Glutamatergic neuron (in vitro differentiated cells): ENCODE measurements at places on chromosomes 2 and 18. TPM values are rescaled to one million over a fixed set of nuclear protein-coding genes. Genes with fewer than 3 reads are reported as not detected.

- peaks cover 11% of the 10 kb centered on the region for H3K27me3 ChIP-seq
- DNase-seq = no peak
- H3K4me1 ChIP-seq = peaks cover 5% of the 10 kb centered on the region
- H3K4me3 ChIP-seq = no peak overlapping the region
- no peak overlapping the region for H3K27ac ChIP-seq
- no peaks in the 10 kb centered on the region for H3K36me3 ChIP-seq
Measured at GRCh38 chr2:216603010-216603883, 30.0 kb upstream of the IGFBP2 start.

GRCh38 chr2:217433522-217433921 is 569.3 kb downstream of the TNS1 start:
- H3K27me3 ChIP-seq = no peaks in the 10 kb centered on the region
- H3K4me3 ChIP-seq = peak overlapping the region; percentile 64
- H3K36me3 ChIP-seq = no peaks in the 10 kb centered on the region
- peaks cover 36% of the 10 kb centered on the region for H3K4me1 ChIP-seq
- peak overlapping the region; percentile 92 for H3K27ac ChIP-seq

Gene NCKAP5
- 0.20 TPM for total RNA-seq

DNA sequence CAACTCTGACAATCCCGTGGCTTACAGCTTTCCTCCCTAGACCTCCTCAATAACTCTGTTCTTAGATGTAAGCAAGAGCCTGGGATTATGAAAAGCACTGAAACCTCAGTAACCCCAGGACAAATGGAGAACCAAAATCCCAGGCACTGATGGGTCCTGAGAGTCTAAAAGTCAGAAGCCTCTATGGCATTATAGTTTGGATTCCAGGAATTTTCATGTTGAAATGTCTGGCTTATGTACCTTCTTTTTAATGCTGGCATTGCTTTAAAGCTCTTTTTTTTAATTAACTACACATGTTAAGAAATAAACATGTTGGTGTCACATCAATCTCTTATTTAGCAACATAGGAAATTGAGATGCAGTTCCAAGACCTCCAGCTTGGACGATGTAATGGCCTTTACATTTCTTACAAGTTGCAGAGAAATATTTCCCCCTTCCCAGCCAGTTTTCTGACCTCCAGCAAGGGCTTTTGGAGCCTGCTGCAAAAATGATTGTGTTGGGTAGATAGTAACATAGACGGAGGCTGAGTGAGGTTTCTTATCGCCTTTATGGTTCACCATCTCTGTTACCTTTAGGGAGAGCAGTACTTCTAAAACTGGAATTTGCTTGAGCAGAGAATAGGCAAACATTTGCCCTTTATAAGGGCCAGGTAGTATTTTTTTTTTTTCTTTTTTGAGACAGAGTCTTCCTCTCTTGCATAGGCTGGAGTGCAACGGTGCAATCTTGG is 84.8 kb upstream of the RASGRP3 start:
- H3K27me3 ChIP-seq = peaks cover 4% of the 10 kb centered on the region
- H3K4me3 ChIP-seq = no peak overlapping the region
- no peak overlapping the region for H3K27ac ChIP-seq

Gene POMC
- total RNA-seq = 0.29 TPM

GRCh38 chr18:35497027-35497369 is 762 bp downstream of the INO80C start:
- peaks cover 30% of the 10 kb centered on the region for H3K4me1 ChIP-seq
- H3K27ac ChIP-seq = peak overlapping the region; percentile 97
- DNase-seq = no peak

DNA sequence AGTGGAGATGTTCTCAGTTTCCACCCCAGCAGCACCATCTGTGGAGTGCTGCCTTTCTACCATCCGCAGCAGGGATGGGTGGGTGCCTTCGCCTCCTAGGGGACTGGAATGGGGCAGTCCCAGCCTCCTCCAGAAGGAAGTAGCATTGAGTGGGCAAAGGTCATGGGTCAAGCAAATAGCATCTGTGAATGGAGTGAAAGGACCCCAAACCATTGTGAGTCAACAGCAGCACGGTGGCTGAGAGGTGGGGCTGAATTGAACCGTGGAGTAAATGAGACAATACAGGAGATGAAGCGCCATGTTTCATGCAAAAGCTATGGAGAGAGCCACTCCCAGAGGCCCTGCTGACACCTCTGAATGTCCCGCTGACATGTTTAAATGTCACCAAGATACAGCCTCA is 9.7 kb downstream of the GPR55 start:
- H3K36me3 ChIP-seq = peaks cover 5% of the 10 kb centered on the region
- no peaks in the 10 kb centered on the region for H3K27me3 ChIP-seq
- no peak overlapping the region for H3K4me3 ChIP-seq
- no peak overlapping the region for H3K27ac ChIP-seq
- H3K4me1 ChIP-seq = no peaks in the 10 kb centered on the region

DNA sequence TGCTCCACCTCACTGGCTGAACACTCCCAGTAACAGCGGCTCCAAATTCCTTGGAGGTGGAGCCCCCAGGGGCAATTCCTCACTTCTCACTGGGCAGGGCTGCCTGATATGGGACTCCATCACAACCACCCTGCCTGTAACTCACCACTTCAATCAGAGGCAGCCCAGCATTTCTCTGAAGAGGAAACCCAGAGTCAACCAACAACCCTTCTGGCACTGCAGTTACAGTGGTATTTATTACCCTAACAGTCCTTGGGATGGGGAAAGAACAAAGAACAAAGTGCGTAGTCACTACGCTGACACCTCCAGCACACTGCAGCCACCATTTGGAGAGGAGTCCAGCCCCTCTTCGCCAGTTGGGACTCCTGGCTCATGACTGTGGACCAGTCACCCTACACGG is 85.7 kb upstream of the GALNT13 start:
- H3K36me3 ChIP-seq = no peaks in the 10 kb centered on the region
- H3K27ac ChIP-seq = no peak overlapping the region
- no peak overlapping the region for H3K4me3 ChIP-seq

Gene C2orf80
- total RNA-seq = not detected

Gene ADGRF3
- total RNA-seq = 0.54 TPM

DNA sequence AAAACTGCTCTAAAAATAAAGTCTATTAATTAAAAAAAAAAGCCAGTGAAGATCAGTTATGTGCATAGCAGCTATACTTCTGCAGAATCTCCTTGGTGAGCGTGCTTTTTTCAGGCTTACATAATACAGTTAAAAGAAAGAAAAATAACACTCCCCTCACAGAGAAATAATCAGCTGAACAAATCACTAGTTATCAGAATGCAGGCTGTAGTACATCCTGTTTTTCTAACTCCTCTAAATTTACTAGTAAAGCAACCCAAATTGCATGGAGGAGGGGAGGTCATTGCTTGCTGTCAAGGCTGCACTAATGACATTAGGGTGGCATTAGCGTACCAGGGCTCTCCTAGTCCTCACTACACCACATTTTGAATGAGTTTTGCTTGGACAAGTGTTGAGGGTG is 192.2 kb downstream of the PLCL1 start:
- H3K27me3 ChIP-seq = peaks cover 4% of the 10 kb centered on the region
- H3K36me3 ChIP-seq = no peaks in the 10 kb centered on the region
- no peaks in the 10 kb centered on the region for H3K4me1 ChIP-seq
- no peak overlapping the region for H3K27ac ChIP-seq
- no peak overlapping the region for H3K4me3 ChIP-seq

Gene ATF2
- 91.3 TPM for total RNA-seq

GRCh38 chr2:180705551-180705950 is 274.9 kb upstream of the UBE2E3 start:
- no peaks in the 10 kb centered on the region for H3K36me3 ChIP-seq
- H3K27me3 ChIP-seq = no peaks in the 10 kb centered on the region
- no peak for DNase-seq
- no peak overlapping the region for H3K27ac ChIP-seq

- no peaks in the 10 kb centered on the region for H3K27me3 ChIP-seq
- no peaks in the 10 kb centered on the region for H3K36me3 ChIP-seq
- peaks cover 6% of the 10 kb centered on the region for H3K4me1 ChIP-seq
- DNase-seq = no peak
Measured at GRCh38 chr18:26386002-26386401, 159.8 kb downstream of the TAF4B start.

GRCh38 chr2:117126656-117127055 is 687.8 kb upstream of the DDX18 start:
- peaks cover 2% of the 10 kb centered on the region for H3K27me3 ChIP-seq
- no peak overlapping the region for H3K27ac ChIP-seq
- DNase-seq = no peak
- no peak overlapping the region for H3K4me3 ChIP-seq

GRCh38 chr2:212913640-212914306 is 237.6 kb downstream of the IKZF2 start:
- no peaks in the 10 kb centered on the region for H3K27me3 ChIP-seq
- no peaks in the 10 kb centered on the region for H3K4me1 ChIP-seq
- no peak overlapping the region for H3K27ac ChIP-seq
- no peak for DNase-seq

DNA sequence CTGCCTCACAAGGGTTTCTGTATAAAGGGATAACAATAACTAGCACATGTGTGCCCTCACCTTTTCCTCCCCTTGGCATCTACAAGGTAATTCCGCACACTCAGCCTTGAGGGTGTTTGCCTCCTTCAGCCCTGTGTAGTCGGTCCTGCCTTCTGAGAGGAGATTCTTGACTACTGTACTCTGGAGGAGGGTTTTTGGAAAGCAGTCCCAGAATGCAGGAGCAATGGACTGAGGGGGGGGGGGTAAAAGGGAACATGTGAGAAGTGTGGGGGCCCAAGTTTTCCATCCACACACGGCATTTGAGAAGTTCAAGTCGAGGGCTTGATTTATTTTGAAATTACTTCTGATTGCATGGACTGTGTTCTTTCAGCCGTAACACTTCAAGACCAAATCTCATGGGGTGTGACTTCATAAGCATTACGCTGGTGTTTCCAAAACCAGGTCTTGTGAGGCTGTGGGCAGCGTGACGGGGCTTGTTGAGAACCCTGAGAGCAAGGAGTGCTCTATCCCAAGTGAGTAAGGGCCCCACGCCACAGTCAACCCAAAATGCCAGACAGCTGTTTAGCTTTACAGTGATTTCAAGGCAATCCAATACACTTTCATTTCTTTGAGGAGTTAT is 198.7 kb upstream of the MEIS1 start:
- H3K27ac ChIP-seq = no peak overlapping the region
- H3K36me3 ChIP-seq = no peaks in the 10 kb centered on the region
- DNase-seq = no peak
- no peak overlapping the region for H3K4me3 ChIP-seq

Gene ACP1
- 86.1 TPM for total RNA-seq

DNA sequence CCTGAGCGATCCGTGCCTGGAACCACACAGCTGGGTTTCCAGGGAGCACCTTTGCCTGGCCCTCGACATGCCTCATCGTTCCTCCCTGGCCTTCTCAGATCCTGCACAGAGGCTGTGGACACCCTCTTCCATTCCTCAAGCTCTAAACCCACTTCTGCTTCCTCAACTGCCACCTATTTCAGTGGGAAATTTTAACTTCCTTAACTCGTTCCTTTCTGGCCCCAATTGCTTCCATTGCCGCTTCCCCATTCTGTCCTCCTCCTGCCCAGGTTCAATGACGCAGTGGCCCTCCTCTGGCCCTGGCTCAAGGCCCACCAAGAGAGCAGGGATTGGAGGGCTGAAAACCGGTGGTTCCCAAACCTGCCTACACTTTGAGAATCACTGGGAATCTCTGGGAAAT is 4.8 kb upstream of the B3GNT7 start:
- H3K36me3 ChIP-seq = no peaks in the 10 kb centered on the region
- no peak overlapping the region for H3K4me3 ChIP-seq
- H3K27ac ChIP-seq = no peak overlapping the region
- H3K4me1 ChIP-seq = no peaks in the 10 kb centered on the region

- no peaks in the 10 kb centered on the region for H3K36me3 ChIP-seq
- H3K27ac ChIP-seq = no peak overlapping the region
- DNase-seq = no peak
- H3K4me1 ChIP-seq = no peaks in the 10 kb centered on the region
- peaks cover 2% of the 10 kb centered on the region for H3K27me3 ChIP-seq
Measured at GRCh38 chr2:84805250-84805958, 75.5 kb downstream of the TRABD2A start.

Gene EMILIN2
- total RNA-seq = 4.1 TPM

Gene PLGLB1
- 5.4 TPM for total RNA-seq

DNA sequence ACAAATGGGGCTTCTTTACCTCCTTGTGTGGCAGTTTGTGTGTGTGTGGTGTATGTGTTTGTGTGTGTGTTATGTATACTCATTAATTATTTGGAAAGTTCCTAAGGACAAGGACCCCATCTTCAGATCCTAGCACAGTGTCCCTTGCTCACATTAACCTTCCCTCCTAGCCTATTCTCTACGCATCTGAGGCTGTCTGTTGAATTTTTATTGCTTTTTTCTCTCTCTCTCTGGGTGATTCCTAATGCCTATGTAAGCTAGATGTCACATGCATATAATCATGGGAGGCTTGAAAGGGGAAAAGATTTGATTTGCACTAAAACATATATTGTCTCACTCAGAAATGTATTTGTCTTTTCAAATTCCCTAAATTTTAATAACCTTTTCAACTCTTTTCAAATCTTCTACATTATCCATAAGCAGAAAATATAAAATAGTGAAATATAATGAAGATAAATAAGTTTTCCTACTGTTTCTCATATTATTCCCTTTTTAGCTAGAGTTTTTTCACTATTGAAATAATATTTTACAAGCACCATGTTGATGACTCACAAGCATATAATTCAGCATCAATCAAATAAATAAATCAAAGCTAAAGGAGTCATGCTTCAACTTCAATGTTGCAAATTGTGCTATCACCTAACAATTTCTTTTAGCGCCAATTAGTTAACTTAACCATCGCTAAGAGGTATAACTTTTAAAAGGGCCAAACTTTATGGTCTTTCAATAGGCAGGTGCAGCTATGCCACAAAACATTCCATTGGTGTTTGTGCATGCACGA is 199.0 kb upstream of the ERBB4 start:
- DNase-seq = no peak
- H3K36me3 ChIP-seq = no peaks in the 10 kb centered on the region
- no peak overlapping the region for H3K27ac ChIP-seq
- H3K4me1 ChIP-seq = no peaks in the 10 kb centered on the region
- no peaks in the 10 kb centered on the region for H3K27me3 ChIP-seq

Gene CD28
- not detected for total RNA-seq

DNA sequence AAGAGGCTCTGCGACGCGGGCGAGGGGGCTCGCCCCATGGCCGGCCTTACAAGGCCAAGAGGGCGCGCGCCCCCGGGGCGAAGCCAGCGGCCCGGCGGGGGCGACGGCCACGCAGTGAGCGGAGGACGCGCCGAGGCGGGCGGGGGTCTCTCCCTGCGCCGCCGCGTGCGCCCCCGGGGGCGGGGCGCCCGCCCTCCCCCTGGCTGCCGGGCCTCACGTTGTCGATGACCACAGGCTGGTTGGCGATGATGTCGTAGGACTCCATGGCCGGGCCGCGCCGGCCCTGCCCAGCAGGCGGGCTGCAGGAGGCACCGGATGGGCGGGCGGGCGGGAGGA is 250 bp downstream of the ACTR1B start:
- peaks cover 25% of the 10 kb centered on the region for H3K4me1 ChIP-seq
- H3K4me3 ChIP-seq = no peak overlapping the region
- no peaks in the 10 kb centered on the region for H3K36me3 ChIP-seq
- no peak for DNase-seq
- H3K27me3 ChIP-seq = peaks cover 7% of the 10 kb centered on the region
- no peak overlapping the region for H3K27ac ChIP-seq
